ENCODE measurements at places on chromosomes 4 and X.

DNA sequence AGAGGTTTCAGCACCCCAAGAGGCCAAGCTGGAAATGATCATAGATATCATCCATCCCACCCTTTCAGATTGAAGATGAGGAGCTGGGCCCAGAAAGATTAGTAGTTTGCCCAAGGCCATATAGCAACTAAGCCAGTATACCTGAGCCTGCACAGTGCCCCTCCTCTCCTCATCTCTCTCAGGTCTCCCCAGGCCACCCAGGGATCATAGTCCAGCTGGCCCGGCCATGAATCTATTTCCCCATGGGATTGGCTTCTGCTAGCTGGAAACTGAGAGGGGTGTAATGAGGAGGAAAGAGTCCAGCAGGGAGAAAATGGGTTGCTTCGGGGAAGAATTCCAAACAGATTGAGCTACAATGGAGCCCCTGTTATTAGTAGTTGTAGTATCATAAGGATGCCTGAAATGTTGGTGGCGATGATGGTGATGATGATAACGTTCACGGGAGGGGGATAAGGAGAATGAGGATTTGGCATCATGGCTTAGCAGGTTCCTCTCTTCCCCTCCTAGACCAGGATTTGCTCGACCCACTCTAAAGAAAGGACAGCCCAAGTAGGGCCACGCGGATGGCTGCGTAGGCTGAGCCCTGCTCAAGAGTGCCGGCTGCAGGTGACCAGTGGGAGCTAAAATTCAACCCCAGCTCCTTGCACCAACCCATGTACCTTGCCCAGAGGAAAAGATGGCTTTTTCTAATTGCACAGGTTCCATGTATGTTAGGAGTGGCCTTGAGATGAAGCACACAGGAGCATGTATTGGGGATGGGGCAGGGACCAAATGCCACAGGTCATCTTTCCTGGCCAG is 117.8 kb upstream of the PJA1 start:
- no peak for DNase-seq

DNA sequence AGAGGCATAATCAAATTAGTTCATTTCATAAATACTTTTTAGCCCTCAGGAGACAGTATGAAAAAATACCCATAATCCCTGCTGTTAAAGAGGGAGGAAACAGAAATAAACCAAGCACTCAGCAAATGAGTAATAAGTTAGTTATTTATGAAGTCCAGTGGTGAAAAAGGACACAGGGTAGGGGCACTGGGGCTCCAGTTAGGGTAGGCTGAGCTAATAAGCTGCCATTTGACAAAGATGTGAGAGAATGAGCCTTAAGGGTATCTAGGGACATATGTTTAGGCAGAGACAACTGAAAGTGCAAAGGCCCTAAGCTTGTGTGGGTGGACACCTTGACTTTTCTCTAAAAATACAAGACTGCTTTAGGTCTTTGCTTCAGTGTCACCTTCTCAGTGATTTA is 94.4 kb downstream of the IL15 start:
- DNase-seq: peak; percentile 31

GRCh38 chrX:65987811-65988210 is 52.1 kb downstream of the VSIG4 start:
- DNase-seq: no peak

- DNase-seq: peak; percentile 51
Measured at GRCh38 chr4:156805696-156806095, 165.9 kb downstream of the PDGFC start.

GRCh38 chr4:41050880-41051775 is 163.2 kb downstream of the APBB2 start:
- no peak for DNase-seq

DNA sequence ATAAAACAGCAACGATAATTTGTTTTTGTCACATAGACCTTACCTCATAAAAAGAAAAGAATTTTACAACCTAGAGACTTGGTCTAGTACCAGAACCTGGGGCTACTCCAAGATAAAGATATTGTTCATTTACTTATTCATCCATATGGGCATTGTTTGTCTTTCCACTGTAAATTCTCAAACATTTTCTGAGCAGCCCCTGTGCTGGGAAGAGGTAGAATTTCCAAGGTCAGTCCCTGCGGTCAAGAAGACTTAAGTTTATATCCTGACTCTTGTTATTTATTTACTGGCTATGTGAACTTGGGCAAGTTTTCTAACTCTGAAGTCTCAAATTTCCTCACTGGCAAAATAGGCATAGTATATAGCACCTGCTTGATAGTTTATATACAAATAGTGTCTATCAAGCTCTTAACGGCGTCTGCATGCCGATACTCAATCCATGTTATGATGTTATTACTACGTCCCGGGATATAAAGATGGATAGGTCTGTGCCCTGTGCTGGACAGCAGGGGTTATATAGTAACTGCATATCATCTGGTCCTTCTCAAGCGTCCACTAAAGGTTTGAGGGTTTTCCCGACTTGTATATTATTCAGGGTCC is 222.1 kb upstream of the TAPT1 start:
- no peak for DNase-seq

- peak; percentile 31 for DNase-seq
Measured at GRCh38 chrX:150683536-150684146, 9.6 kb upstream of the MTMR1 start.

DNA sequence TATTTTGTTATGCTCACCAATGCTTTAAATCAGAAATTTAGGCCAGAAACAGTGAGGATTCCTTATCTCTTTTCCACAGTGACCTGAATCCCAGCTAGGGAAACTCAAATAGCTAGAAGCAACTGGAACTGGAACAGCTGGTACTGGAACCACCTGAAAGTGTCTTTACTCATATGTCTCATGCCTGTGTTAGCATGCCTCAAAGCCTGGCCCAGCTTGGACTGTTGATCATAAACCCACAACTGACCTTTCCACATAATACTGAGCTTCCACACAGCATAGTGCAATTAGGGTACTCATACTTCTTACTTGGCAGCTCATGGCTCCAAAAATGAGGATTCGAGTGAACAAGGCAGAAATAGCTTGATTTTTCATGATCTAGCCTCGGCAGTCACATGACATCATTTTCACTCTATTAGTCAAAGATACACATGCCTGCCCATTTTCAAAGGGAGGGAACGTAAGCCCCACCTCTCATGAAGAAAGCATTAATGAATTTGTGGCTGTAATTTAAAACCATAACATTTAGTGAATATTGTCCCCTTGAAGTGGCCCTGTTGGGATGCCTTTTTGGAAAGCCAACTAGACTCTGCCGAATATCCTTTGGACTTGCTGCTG is 80.8 kb upstream of the ACSL1 start:
- DNase-seq: no peak

- DNase-seq: peak; percentile 39
Measured at GRCh38 chr4:2413821-2414610, 4.4 kb downstream of the ZFYVE28 start.

DNA sequence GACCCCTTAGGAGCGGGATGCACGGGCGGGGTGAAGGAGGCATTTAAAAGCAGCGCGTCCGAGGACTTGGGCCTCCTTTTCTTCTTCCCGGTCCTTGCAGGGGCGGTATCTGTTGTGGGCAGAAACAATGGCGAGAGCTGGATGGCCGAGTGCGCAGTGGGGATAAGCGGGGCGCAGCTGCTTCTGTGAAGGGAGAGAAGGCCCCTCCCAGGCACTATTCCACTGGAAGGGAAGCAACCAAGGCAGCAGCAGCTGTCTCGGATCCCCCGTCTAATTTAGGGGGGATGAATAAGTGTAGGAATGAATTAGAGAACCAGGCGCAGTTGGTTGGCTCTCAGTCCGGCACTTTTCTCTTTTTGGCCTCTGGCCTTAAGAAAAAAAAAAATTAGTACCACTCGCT is 995 bp downstream of the SMARCA5 start:
- DNase-seq: peak; percentile 66

- peak; percentile 76 for DNase-seq
Measured at GRCh38 chr4:21901831-21902230, 46.7 kb downstream of the KCNIP4 start.

- DNase-seq: no peak
Measured at GRCh38 chr4:24840826-24841543, 45.6 kb downstream of the SOD3 start.

DNA sequence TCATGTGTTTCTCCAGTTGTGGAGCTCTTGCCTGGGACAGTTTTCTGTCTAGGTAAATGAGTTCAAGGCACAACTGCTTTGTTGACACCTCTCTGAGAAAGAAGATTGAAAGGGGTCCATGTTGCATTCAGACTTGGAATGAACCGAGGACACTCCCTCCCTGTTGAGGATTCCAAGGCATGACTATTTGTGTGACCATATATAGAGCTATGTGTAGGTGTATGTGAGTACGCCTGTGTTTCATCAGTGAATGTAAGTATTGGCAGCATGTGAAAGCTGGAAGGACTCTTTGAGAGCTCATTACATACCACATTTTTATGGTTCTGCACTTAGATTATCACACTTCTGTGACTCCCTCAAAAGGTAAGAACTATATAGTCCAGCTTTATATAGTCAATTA is 3.4 kb downstream of the HEPH start:
- DNase-seq: no peak

DNA sequence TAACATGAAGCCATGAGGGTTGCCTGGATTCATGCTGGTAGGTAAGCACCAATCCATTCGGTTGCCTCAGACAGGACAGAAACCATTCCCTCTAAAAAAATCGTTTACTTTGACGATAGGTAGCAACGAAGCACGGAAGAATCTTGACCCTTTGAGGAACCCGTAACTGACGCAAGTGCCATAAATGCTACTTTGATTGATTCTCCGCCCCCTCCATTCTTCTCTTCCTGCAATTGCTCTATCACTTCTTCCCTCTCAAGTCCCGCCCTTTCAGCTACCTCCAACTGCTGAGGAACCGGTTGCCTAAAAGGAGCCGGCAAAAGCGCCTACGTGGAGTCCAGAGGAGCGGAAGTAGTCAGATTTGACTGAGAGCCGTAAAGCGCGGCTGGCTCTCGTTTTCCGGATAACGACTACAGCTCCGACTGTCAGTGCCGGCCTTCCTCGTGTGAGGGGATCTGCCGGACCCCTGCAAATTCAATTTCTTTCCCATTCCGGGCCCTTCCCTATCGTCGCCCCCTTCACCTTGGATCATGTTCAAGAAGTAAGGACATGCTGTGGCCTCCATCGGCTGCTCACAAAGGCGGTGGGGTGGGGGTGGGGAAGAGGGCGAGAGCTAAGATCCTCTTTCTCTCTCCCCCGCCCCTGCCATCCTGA is at the start of gene MCTS1:
Gene MCTS1 (plus strand): TSS at position 395 of the 654 bp plus-strand sequence. CDS start 136 bp downstream, at position 531.
- DNase-seq: peak; percentile 97

DNA sequence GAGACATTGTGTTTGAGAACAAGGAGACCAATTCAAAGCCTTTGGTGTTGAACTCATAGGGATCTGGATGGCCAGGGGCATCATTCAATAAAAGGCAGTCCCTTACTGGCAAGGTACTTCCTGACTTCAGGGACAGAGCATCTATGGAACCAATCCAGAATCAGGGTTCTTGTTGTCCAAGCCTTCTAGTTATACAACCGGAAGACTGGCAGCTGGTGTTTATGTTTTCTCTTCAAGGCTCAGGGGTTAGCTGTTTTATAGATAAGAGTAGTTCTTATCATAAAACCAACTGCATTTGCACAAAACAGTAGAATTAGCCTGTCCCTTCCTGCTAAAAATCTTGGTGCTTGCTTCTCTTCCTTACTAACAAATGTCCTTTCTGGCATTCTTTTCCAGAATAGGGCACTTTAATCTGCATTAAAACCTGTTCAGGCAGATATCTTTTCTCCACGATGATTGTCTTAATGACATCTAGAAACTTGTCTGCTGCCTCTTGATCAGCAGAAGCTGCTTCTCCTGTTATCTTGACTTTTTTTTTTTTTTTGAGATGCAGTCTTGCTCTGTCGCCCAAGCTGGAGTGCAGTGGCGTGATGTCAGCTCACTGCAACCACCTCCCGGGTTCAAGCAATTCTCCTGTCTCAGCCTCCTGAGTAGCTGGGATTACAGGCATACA is 38.4 kb upstream of the ARHGEF6 start:
- no peak for DNase-seq

DNA sequence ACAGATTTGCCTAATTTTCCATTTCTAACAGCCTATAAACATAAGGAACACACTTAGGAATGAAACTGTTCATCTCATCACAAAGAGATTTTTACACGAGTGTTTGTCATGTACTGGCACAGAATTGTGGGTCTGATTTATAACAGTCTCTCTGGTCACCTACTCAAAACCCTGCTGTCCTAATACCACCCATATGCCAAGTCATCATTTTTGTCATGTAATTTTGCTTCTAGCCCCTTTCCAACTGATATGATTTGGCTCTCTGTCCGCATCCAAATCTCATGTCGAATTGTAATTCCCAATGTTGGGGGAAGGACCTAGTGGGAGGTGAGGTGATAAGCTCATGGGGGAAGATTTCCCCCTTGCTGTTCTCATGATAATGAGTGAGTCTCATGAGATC is 284.1 kb upstream of the SLITRK2 start:
- DNase-seq: no peak

GRCh38 chr4:169208090-169208455 is 62.7 kb downstream of the SH3RF1 start:
- no peak for DNase-seq

GRCh38 chr4:73723023-73723422 is 17.3 kb upstream of the CXCL8 start:
- peak; percentile 85 for DNase-seq

GRCh38 chr4:102390438-102390837 is 45.2 kb upstream of the SLC39A8 start:
- DNase-seq: peak; percentile 59

GRCh38 chr4:143402776-143403552 is 66.3 kb downstream of the GAB1 start:
- DNase-seq: no peak

DNA sequence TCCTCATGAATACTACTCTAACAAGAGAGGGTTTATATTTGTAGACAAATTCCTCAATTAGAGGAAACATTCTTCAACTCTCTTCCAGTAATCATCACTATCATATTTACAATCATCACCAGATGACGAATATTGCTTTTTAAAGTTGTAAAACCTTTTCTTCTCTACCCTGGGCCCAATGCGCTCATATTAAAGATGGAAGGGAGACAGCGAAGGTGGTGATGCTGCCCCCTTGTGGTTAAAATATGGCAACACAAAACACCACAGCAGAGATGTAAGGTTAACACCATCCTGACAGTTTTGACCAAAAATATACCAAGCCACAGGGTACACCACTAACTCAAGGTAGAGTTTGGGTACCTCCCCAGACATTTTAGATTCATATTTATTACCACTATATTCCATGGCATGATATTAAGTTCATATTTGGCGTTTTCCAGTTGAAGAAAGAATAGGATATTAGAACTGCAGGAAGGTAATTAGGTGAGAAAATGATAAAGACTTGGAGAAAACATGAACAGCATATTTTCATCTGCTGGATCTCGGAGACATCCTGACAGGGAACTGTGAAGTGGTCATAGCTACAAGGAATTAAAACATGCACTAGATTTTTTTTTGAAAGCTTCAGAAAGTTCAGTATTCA is 72.8 kb downstream of the SLC9A7 start:
- DNase-seq: peak; percentile 39

GRCh38 chrX:151478058-151478457 is 81.1 kb downstream of the VMA21 start:
- no peak for DNase-seq

GRCh38 chr4:169417629-169418282 is 147.0 kb upstream of the SH3RF1 start:
- no peak for DNase-seq

GRCh38 chr4:14524276-14524675 is 478.0 kb upstream of the CPEB2 start:
- DNase-seq: peak; percentile 7
